ENCODE measurements at places on chromosomes 13 and 19. TPM values are rescaled to one million over a fixed set of nuclear protein-coding genes. Genes with fewer than 3 reads are reported as not detected.

Gene KRTDAP
- total RNA-seq, result not detected

Gene FGF21
- not detected for total RNA-seq

Gene PEX11G
- 1.6 TPM for total RNA-seq

Gene ERCC5
- total RNA-seq, result 70.8 TPM

Gene ZNF829
- total RNA-seq, result 9.8 TPM

Gene TMEM38A
- 8.0 TPM for total RNA-seq

Gene CAPN12
- 1.4 TPM for total RNA-seq

Gene ZNF446
- 6.0 TPM for total RNA-seq

Gene DLEU7
- total RNA-seq, result 0.11 TPM

Gene ACER1
- total RNA-seq, result not detected
